ENCODE measurements at places on chromosomes 12 and 14. TPM values are rescaled to one million over a fixed set of nuclear protein-coding genes. Genes with fewer than 3 reads are reported as not detected.
A peak's percentile ranks its signal among the peaks of the same experiment; 100 is the strongest.

PRPH gene
- total RNA-seq, result not detected

DNA sequence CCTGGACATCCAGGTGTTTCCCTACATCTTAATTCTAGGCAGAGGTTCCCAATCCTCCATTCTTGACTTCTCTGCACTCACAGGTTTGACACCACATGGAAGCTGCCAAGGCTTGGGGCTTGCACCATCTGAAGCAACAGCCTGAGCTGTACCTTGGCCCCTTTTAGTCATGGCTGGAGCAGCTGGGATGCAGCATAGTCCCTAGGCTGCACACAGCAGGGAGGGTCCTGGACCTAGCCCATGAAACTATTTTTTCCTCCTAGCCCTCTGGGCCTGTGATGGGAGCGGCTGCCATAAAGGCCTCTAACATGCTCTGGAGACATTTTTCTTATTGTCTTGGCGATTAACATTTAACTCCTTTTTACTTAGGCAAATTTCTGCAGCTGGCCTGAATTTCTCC is 417.2 kb upstream of the FLRT2 start:
- DNase-seq, result no peak

DNA sequence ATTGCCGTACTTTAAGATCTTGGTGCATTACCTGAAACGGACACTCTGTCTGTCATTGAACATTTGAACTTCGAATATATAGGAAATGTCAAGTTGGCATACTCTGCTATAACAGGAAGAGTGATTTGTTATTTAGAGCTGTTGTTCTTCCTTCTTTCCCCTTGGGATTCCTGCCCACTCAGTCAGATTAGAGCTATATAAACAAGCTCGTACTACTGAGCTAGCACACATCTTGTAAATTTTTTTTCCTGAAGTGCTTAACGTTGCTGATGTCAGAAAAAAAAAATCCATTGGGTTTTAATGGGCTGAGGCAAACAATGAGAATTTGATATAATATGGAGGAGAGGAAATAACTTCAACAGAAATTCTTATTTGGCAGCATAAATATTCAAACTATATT is 26.8 kb downstream of the RGS6 start:
- DNase-seq, result no peak

GRCh38 chr14:21032326-21033132 is 2.1 kb downstream of the RNASE13 start:
- no peak for DNase-seq

DNA sequence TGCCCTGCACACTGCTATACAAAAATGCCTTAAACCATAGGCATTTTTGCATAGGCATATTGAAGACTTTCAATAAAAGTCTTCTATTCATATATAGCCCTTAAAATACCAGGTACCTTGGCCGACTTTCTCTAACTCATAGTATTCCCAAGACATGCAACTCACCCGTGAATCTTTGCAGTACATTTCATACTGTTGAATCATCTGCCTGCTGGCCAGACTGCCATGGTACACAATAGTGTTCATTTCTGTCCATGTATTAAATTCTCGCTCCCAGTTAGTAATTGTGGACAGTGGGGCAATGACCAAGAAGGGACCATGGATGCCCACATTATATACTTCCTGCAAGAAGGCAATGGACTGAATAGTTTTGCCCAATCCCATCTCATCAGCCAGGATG is 24.3 kb upstream of the SUPT16H start:
- no peak for DNase-seq

GRCh38 chr14:89617481-89618329 is 200.7 kb upstream of the FOXN3 start:
- DNase-seq, result peak; percentile 59

Measured in occipital lobe (tissue), 3 donors.